ENCODE measurements at places on chromosomes 4 and X.

DNA sequence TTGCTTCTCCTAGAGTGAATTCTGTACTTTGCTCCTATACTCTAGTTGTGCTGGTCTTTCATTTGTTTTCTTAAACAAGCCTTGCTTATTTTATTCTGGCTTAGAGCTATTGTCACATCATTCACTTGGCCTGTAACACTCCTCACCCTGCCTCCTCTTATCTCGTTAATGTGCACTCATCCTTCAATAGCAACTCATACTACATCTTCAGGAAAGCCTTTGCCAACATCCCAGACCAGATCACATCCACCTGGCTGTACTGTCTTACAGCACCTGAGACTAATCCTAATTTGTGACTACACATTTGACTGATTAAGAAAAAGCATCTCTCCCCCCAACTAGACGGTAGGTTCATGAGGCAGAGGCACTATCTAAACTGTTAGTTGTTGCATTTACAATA lies 80.8 kb downstream of the SLC7A11 start:
- DNase-seq = no peak

- DNase-seq = no peak
Measured at GRCh38 chrX:150503898-150504219, 64.6 kb upstream of the MTM1 start.

DNA sequence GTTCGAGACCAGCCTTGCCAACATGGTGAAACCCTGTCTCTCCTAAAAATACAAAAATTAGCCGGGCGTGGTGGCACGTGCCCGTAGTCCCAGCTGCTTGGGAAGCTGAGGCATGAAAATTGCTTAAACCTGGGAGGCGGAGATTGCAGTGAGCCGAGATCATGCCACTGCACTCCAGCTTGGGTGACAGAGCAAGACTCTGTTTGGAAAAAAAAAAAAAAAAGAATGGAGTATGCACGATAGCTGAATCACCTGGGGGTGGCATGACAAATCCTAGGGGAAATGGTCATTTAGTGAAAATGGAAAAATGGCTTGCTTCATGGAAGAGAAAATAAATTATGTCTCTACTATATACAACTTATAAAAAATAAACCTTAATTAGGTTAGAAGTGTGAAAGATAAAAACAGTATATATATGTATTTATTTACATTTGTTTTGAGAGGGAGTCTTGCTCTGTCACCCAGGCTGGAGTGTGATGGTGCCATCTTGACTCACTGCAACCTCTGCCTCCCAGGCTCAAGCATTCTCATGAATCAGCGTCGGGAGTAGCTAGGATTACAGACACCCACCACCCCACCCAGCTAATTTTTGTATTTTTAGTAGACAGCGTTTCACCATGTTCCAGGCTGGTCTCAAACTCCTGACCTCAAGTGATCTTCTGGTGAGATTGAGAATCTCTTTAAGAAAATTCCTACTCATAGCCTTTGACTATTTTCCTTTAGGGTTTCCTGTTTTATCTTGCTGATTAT lies 19.3 kb upstream of the ING2 start:
- DNase-seq = no peak

GRCh38 chrX:54066841-54067240 lies 22.6 kb upstream of the PHF8 start:
- DNase-seq = no peak

All from CD4-positive, alpha-beta T cell treated with Interleukin-17A for 4 hours (primary cell).